ENCODE measurements at places on chromosomes 13 and 19.
A peak's percentile ranks its signal among the peaks of the same experiment; 100 is the strongest.

DNA sequence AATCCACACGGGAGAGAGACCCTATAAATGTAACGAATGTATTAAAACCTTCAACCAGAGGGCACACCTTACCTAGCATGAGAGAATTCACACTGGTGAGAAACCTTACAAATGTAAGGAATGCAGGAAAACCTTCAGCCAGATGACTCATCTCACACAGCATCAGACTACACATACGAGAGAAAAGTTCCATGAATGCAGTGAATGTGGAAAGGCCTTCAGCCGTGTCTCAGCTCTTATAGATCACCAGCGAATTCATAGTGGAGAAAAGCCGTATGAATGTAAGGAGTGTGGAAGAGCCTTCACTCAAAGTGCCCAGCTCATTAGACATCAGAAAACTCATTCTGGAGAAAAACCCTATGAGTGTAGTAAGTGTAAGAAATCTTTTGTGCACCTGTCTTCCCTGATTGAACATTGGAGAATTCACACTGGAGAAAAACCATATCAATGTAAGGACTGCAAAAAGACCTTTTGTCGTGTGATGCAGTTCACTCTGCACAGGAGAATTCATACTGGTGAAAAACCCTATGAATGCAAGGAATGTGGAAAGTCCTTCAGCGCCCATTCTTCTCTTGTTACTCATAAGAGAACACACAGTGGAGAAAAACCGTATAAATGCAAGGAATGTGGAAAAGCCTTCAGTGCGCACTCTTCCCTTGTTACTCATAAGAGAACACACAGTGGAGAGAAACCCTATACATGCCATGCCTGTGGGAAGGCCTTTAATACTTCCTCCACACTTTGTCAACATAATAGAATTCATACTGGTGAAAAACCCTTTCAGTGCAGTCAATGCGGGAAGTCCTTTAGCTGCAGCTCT is 16.0 kb downstream of the ZNF582 start:
- peaks cover 94% of the 10 kb centered on the region for H3K36me3 ChIP-seq
- H3K4me3 ChIP-seq, result no peak overlapping the region
- no peak for DNase-seq
- no peaks in the 10 kb centered on the region for H3K4me1 ChIP-seq
- H3K27me3 ChIP-seq, result no peaks in the 10 kb centered on the region

DNA sequence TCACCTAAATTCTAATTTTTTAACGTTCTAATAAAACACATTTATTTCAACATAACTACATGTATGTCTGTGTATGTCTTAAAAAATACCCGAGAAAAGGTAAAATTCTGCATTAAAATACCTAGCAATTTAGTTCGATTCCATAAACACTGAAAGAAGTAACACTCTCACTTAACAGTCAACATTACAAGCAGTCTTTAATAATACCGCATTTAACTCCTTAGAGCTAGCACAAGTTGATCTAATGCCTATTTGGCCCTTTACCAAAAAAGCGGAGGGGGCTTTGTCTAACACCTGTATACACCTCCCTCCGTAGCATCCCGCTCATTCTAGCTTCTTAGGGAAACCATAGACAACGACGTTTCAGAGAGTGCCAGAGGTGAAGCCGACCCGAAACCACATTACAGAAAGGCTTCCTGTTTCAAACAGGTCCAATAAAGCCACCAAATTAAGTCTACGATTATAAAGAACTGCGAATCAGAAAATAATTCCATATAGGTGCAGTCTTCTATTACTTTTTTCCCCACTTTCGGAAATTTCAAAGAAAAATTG is 1.2 kb downstream of the SPART start:
- H3K4me3 ChIP-seq, result peak overlapping the region; percentile 79
- H3K27ac ChIP-seq, result peak overlapping the region; percentile 99
- no peaks in the 10 kb centered on the region for H3K36me3 ChIP-seq
- no peaks in the 10 kb centered on the region for H3K4me1 ChIP-seq
- DNase-seq, result no peak

- no peaks in the 10 kb centered on the region for H3K4me1 ChIP-seq
- H3K27me3 ChIP-seq, result peaks cover 5% of the 10 kb centered on the region
- no peak for DNase-seq
These were observed 148.4 kb downstream of the URI1 start for GRCh38 chr19:30090476-30090875.

DNA sequence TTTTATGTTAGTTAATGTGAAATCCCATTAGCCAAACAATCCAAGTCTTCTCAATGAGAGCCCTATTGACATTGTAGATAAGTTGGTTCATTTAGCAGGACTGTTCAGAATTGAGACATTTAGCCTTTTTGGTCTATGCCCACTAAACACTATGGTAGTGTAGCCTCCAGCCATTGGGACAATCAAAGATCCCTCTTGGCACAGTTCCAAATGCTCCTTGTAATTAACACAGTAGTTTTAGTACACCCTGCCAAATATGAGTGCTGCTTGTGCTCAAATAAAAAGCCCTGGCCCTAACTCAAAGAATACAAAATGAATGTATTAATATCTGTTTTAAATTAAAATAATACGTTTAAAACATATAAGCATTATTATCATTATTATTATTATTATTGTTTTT is 15.4 kb upstream of the FAM216B start:
- no peak for DNase-seq
- no peak overlapping the region for H3K4me3 ChIP-seq
- no peaks in the 10 kb centered on the region for H3K36me3 ChIP-seq

GRCh38 chr13:50690006-50690405 is 153.5 kb downstream of the DLEU7 start:
- no peaks in the 10 kb centered on the region for H3K27me3 ChIP-seq
- no peak for DNase-seq
- H3K36me3 ChIP-seq, result no peaks in the 10 kb centered on the region

GRCh38 chr19:56603829-56604228 is 8.7 kb downstream of the ZNF71 start:
- no peak overlapping the region for H3K27ac ChIP-seq
- no peak overlapping the region for H3K4me3 ChIP-seq
- no peak for DNase-seq
- peaks cover 82% of the 10 kb centered on the region for H3K36me3 ChIP-seq

- no peaks in the 10 kb centered on the region for H3K27me3 ChIP-seq
- peak; percentile 80 for DNase-seq
- peak overlapping the region; percentile 91 for H3K27ac ChIP-seq
- H3K4me1 ChIP-seq, result peaks cover 24% of the 10 kb centered on the region
These were observed 848 bp upstream of the NECTIN2 start for GRCh38 chr19:44845286-44845611.

DNA sequence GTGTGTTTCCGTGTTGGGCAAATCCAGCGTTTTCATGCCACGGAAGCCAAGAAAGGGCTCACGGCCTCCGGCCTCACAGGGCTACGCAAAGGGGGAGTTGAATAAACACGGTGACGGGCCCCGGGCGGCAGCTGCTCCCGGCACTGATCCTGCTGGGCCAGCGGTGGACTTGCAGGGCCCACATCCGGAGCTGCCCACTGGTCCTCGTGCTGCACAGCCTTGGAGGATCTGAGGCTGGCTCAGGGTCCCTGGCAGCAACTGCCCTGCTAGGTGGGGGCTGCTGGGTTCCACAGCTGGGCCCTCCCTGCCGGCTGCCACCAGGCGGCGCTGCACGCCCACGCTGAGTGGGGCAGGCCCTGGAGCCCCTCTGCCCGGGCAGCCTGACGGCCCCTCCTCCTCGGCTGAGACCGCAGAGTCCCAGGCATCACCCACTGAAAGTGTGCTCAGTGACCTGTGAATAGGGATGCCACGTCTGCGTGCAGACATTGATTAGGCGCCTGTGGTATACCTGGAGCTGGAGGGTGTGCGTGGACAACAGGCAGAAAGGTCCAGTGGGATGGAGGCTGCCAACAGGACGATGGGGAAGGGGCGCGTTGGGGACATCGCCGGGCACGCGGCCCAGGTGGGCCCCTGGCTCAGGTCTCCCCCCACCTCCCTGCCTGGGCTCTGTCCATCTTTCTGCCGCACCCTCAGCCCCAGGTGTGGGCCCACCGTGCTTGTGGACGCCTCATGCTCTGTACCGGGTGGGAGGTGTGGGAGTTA is 5.3 kb upstream of the HCN2 start:
- no peak overlapping the region for H3K27ac ChIP-seq
- no peak for DNase-seq
- no peaks in the 10 kb centered on the region for H3K4me1 ChIP-seq
- no peak overlapping the region for H3K4me3 ChIP-seq
- peaks cover 35% of the 10 kb centered on the region for H3K36me3 ChIP-seq

GRCh38 chr13:48527955-48528354 is 4.9 kb downstream of the RCBTB2 start:
- DNase-seq, result no peak
- peaks cover 5% of the 10 kb centered on the region for H3K4me1 ChIP-seq
- no peaks in the 10 kb centered on the region for H3K36me3 ChIP-seq
- H3K4me3 ChIP-seq, result no peak overlapping the region
- H3K27ac ChIP-seq, result peak overlapping the region; percentile 9

GRCh38 chr13:23848019-23848418 is 41.2 kb downstream of the MIPEP start:
- H3K36me3 ChIP-seq, result peaks cover 4% of the 10 kb centered on the region
- H3K4me1 ChIP-seq, result no peaks in the 10 kb centered on the region
- H3K27ac ChIP-seq, result no peak overlapping the region
- DNase-seq, result no peak
- no peaks in the 10 kb centered on the region for H3K27me3 ChIP-seq

DNA sequence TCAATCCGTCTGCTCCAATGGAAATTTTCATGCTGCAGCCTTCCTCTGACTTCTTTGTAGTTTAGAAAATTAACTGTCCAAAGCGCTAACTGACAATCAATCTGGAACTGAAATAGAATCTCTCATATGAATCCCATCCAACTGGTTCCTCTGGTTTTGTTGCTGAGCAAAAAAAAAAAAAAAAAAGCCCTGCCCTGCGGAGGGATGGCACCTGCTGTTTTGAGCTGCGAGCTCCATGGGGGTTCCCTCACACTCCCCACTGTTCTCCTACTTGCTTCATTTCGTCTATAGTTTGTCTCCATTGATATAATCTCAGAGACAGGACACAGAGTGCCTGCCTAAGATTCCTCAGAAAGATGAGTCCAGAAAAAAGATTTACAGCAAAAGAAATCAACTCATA is 33.4 kb downstream of the FAAP24 start:
- H3K27ac ChIP-seq, result no peak overlapping the region
- DNase-seq, result no peak
- no peaks in the 10 kb centered on the region for H3K4me1 ChIP-seq
- no peaks in the 10 kb centered on the region for H3K36me3 ChIP-seq

- no peaks in the 10 kb centered on the region for H3K36me3 ChIP-seq
- no peaks in the 10 kb centered on the region for H3K27me3 ChIP-seq
- H3K4me1 ChIP-seq, result no peaks in the 10 kb centered on the region
- H3K27ac ChIP-seq, result no peak overlapping the region
- DNase-seq, result no peak
These were observed 100.0 kb downstream of the RNF17 start for GRCh38 chr13:24863748-24864540.

DNA sequence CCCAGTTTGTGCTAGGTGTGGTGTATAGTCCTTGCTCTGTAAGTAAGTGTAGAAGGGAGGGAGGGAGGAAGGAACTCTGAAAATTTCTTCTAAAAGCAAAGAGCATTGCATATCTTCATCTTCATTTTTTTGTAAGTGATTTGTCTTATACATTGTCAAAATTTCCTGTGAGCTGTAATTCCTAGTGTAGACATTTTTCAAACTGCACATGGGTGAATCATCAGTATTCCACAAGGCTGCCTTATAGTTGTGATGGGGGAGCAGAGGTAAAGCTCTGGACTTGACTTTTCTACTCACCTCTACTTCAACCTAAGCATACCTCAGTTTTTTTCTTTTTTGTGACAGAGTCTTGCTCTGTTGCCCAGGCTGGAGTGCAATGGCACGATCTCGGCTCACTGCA is 86.9 kb downstream of the CDK8 start:
- no peaks in the 10 kb centered on the region for H3K36me3 ChIP-seq
- no peak overlapping the region for H3K27ac ChIP-seq
- no peaks in the 10 kb centered on the region for H3K4me1 ChIP-seq
- H3K27me3 ChIP-seq, result no peaks in the 10 kb centered on the region
- no peak for DNase-seq
- no peak overlapping the region for H3K4me3 ChIP-seq

DNA sequence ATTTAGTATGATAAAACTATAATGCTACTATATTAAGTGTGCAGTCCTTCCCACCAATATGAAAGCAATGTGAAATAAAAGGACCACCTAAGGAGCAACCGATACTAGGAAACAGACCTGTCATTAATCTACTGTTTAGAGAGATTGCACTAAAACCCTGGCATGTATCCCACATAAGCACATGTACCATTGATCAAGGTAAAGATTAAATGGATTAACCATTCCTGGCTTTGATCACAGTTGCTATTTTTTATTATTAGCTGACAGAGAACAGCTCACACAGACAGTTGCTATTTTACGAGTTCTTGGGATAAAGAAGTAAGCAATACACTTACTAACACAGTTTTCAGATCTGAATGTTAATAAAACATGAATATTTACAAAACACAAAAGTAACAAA is 57.7 kb upstream of the ZDHHC20 start:
- H3K27ac ChIP-seq, result no peak overlapping the region
- no peaks in the 10 kb centered on the region for H3K27me3 ChIP-seq
- DNase-seq, result no peak

- H3K27me3 ChIP-seq, result no peaks in the 10 kb centered on the region
- H3K36me3 ChIP-seq, result no peaks in the 10 kb centered on the region
These were observed 17.8 kb upstream of the CLN5 start for GRCh38 chr13:76973920-76974617.

DNA sequence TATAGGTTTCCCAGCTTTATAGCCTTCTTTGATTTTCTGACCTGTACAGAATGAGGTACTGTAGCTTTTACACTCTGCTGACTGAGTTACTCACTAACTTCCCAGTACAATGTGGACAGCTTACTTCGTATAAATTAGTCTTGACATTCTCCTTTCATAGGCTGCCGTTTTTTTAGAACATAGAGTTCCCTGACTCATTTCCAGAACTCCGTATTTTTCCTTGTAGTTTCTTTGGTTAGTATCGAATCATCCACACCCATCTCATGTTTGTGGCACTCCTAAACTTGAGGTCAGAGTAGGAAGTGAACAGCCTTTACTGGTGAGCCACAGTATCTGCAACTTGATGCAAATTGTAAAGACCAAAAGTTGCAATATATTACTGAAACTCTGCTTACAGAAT is 303.9 kb downstream of the SLITRK5 start:
- no peaks in the 10 kb centered on the region for H3K36me3 ChIP-seq
- no peaks in the 10 kb centered on the region for H3K4me1 ChIP-seq
- no peak overlapping the region for H3K4me3 ChIP-seq
- H3K27me3 ChIP-seq, result no peaks in the 10 kb centered on the region
- no peak overlapping the region for H3K27ac ChIP-seq

Data from tibial artery (tissue), 4 donors.